ENCODE measurements at places on chromosomes 16 and 17. TPM values are rescaled to one million over a fixed set of nuclear protein-coding genes. Genes with fewer than 3 reads are reported as not detected.

- peak; percentile 40 for DNase-seq
Observed at GRCh38 chr17:44961921-44962350, 6.2 kb downstream of the C1QL1 start.

GRCh38 chr16:79011282-79011681 lies 589.3 kb downstream of the MAF start:
- no peak for DNase-seq

GRCh38 chr17:83053021-83053681 lies 26.3 kb upstream of the METRNL start:
- DNase-seq = peak; percentile 56

DNA sequence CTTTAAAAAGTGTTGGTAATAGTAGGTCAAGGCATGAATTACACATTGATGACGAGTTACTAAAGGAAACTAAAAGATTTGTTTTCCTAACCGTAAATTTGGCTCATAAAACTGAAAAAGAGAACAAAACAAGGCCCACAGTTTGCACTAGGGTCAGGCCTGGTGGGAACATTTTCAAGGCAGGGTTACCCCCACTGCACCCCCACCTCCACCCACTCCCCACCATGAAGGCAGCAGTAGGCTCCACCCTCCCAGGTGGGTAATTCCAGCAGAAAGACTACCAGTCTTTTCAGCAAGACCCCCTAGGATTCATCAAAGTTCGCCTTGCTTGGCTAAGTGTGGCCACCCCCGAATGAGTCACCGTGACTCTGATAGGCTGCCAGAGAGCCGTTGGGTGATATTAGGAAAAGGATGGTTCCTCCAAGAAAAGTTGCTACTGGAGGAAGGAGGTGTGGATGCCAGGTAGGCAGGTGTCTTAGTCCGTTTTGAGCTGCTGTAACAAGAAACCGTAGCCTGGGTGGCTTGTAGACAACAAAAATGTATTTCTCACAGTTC lies 8.6 kb downstream of the DNAAF1 start:
- peak; percentile 33 for DNase-seq

GRCh38 chr17:32946375-32947135 lies 18.6 kb downstream of the TMEM98 start:
- no peak for DNase-seq

GRCh38 chr16:75620326-75621169 lies 2.5 kb downstream of the ADAT1 start:
- DNase-seq = no peak

DNA sequence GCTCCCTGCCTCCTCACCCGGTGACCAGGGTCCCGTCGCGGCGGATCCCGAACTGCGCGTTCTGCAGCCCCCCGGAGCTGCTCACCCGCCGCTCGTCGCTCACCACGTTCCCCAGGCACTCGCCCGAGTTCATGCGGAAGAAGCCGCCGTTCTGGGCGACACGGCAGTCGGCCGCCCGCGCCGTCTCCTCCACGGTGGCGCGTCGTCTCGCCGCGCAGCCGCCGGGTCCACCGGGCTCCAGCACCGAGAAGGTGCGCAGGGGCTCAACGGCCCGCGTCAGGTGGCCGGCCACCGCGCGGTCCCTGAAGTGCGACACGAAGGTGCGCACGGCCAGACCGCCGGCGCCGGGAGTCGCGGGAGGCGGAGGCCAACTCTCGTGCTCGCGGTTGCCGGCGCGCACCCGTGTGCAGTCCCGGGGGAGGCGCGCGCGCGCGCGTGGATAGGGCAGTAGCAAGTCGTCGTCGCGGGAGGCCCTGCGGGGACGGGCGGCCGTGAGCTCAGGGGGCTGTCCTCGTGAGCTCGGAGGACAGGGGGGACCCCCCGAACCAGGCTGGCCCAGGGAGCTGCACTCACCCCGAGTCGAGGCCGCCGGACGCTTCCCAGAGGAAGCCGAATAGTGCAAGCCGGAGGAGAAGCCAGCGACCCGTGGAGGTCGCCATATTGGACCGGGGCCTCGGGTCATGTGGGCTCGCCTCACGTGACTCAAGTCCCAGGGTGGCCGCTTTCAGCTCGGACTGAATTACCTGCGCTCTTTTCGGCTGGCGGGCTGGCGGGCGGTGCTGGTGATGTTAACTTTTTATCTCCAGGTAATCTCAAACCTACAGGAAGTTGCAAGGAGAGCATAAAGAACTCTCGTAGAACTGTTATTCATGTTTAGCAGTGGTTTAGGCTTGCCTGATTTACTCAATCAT lies at the start of gene NAGPA:
Gene NAGPA (minus strand): TSS at position 680 of the 911 bp plus-strand sequence. CDS start 21 bp downstream, at position 659.
- peak; percentile 94 for DNase-seq

GRCh38 chr17:58484600-58484999 lies 3.6 kb downstream of the HSF5 start:
- DNase-seq = no peak

DNA sequence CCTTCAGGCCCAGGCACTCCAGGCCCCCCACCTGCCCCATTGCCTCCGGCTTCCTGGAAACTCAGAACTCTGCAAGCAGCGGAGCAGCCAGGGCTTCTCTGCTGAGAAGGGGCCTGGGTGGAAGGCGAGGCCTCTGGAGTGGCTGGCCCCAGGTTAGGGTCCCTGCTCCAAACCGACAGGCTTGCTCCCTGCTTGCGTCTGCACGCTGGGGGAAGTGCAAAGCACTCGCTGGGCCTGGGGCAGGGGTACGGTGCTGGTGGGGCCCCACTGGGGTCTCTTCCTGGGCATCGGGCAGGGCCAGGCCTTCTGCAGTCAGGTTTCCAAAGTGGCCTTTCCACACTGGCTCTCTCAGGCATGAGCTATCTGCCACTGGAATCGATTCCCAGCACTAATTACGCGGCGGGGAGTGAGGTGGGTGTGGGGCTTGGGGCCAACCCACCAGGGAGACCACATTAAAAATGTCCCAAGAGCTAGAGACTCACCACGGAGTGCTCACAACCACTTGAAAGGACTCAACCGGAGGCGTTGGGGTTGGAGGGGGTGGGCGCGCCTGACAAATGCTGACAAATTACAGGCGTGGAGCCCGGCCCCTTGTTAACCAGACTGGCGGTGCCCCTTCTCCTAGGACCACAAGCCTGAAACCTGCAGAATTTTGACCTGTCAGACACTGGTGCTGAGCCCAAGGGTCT lies 17.9 kb downstream of the FAM83G start:
- DNase-seq = no peak

GRCh38 chr16:68564382-68564985 lies 25.4 kb downstream of the ZFP90 start:
- peak; percentile 28 for DNase-seq

- no peak for DNase-seq
Observed at GRCh38 chr16:85593494-85594221, 19.5 kb upstream of the GSE1 start.

GRCh38 chr16:67563708-67564468 lies 1.6 kb downstream of the CTCF start:
- peak; percentile 86 for DNase-seq

DNA sequence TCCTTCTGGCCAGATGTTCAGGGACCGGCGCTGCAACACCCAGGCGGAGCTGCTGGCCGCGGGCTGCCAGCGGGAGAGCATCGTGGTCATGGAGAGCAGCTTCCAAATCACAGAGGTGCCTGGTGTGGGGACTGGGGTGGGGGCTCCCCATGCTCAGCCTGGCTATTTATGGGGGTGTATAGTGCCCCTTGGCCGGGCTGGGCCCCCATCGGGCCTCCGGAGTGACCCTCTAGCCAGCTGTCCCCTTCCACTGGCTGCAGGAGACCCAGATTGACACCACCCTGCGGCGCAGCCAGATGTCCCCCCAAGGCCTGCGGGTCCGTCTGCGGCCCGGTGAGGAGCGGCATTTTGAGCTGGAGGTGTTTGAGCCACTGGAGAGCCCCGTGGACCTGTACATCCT lies 6.1 kb downstream of the ITGB4 start:
- no peak for DNase-seq

DNA sequence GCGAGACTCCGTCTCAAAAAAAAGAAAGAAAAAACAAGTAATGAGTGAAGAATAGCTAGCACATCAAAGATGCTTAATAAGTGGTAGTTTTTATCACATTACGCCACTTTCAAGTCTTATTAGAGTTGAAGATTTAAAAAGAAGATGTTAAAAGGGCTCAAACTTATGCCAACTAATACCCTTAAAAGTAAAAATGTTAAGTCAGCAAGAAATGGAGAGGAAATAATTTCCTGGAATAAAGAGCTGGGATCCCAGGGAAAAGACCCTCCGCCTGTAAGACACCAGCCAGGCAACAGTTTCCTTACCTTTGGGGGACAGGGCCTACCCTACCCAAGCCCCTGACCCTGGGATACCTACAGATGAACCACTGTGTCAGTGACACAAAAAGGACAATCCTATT lies 3.6 kb downstream of the XPO6 start:
- DNase-seq = no peak

GRCh38 chr16:78117391-78117790 lies 17.9 kb downstream of the WWOX start:
- DNase-seq = no peak

GRCh38 chr16:66620429-66620795 lies 15.9 kb downstream of the CMTM3 start:
- DNase-seq = no peak

GRCh38 chr16:1068451-1068850 lies 4.1 kb upstream of the SSTR5 start:
- no peak for DNase-seq

- peak; percentile 74 for DNase-seq
Observed at GRCh38 chr17:75685499-75685898, 18.4 kb downstream of the SAP30BP start.

DNA sequence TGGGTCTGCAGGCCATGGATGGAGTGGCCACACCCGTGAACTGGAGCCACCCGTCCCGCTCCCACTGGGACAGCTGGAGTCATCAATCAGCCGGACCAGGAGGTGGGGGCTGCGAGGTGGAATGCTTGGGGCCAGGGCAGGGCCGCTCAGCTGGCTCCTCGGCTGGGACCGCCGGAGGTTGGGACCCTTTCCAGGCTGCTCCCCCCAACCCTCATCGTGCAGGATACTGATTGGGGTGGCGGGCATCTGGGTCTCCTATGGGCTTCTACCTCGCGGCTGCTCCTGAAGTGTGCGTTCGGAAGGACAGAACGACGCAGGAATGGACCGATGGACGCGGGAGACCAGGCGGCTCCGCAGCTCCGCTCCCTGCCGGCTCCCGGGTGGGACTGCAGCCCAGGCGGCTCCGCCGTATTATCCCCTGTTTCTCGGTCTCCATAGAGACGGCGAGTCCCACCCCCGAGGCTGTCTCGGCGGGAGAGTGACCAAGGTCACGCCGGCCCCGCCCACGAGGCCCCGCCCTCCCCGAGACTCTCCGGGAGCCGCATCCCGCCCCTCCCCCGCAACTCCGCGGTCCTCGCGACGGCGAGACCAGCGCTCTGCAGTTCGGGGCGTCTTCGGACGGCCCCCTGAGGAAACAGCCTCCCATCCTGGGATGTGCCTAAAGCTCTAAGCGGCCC lies at the start of gene TPPP3:
Gene TPPP3 (minus strand): TSS at position 388 of the 677 bp plus-strand sequence. CDS start 2,387 bp downstream, outside the sequence.
- DNase-seq = peak; percentile 91

GRCh38 chr17:491086-492021 lies 138.7 kb upstream of the RPH3AL start:
- peak; percentile 90 for DNase-seq

GRCh38 chr16:78988361-78988969 lies 612.1 kb downstream of the MAF start:
- DNase-seq = no peak

GRCh38 chr16:12573730-12574383 lies 229.8 kb downstream of the CPPED1 start:
- peak; percentile 43 for DNase-seq

- DNase-seq = no peak
Observed at GRCh38 chr17:10673312-10673711, 16.2 kb upstream of the MYH3 start.

CDK5R1 gene
- total RNA-seq = 1.2 TPM

E2F4 gene
- 82.0 TPM for total RNA-seq

BPTF gene
- 26.9 TPM for total RNA-seq

MT1A gene
- total RNA-seq = not detected

SLC12A3 gene
- not detected for total RNA-seq

ELMO3 gene
- total RNA-seq = 1.5 TPM

GPRC5B gene
- 0.63 TPM for total RNA-seq

CFAP119 gene
- total RNA-seq = 0.89 TPM

HAGHL gene
- total RNA-seq = 5.8 TPM

SYNGR3 gene
- 0.22 TPM for total RNA-seq

CETP gene
- not detected for total RNA-seq

PRSS36 gene
- 0.13 TPM for total RNA-seq

CTRB1 gene
- not detected for total RNA-seq
